ENCODE measurements at places on chromosomes 1 and 21.

DNA sequence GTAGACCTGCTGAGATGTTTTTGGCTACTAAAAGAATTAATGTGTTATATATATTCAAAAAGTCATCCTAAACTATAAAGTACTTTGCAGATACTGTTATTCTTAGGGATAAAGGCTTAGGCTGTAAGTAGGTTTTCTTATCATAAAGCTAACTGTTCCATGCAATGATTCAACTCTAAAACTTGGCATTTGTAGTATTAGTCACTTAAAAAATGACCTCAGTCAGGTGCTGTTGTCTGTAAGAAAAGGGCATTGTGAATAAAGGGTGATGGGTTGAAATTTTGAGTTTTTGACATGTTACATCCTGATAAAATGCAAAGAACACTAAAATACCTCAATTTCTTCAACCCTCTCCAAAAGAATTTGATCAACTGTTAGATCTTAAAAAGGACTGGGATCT lies 32.9 kb downstream of the ADCY10 start:
- peak; percentile 62 for DNase-seq

DNA sequence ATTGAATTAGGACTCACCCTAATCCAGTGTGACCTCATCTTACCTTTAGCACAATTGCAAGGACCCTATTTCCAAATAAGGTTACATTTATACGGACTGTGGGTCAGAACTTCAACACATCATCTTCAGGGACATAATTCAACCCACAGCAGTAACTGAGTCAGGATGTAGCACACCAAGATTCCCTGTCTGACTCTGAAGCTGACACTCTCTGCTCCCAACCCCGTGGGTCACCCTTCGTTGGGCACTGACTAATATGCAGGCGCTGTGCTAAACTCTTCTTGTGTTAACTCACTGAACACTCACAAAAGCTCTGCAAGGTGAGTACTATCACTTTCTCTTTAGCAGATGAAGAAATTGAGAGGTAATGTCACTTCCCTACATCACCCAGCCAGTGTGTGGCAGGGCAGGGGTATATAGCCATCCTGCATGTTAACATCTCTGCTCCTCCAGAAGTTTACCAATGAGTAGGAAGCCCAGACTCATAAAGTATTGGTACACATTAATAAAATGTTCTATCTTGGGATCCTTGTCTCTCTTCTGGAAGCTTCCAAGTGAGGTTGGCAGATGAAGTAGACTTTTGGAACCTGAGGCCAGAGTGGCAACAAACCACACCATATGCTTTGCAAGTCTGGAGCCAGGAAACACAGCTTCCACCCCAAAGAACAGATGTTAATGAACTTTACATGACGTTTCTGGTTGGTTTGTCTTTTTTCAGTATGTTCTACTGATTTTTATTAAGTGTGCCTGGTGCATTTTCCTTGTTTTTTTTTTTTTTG lies 139.2 kb upstream of the KLHDC7A start:
- DNase-seq, result no peak

DNA sequence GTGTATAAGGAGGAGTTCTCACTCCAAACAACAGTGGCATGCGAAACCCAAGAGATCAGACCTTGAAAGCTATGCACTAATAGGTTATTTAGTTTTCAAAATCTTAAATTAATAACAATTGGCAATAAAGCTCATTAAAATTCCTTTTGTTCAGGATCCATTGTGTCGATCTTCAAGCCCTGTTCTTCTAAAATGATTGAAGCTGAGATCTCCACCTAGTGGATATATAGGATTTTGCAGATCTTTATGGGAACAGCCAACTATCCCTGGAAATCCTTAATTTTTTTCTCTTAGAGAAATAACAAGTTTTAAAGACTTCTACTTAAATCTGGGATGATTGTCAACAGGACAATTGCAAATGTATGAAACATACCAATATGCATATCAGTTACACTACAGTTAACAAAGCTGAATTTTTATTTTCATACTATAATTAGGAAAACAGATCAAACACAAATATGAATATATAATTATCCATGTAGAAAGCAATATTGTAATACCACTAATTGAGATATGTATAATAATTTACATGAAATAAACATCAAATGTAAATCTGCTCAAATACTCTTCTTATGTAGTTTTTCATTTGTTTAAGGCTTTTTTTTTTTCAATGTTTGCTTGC lies 43.3 kb downstream of the LRRC53 start:
- peak; percentile 38 for DNase-seq

DNA sequence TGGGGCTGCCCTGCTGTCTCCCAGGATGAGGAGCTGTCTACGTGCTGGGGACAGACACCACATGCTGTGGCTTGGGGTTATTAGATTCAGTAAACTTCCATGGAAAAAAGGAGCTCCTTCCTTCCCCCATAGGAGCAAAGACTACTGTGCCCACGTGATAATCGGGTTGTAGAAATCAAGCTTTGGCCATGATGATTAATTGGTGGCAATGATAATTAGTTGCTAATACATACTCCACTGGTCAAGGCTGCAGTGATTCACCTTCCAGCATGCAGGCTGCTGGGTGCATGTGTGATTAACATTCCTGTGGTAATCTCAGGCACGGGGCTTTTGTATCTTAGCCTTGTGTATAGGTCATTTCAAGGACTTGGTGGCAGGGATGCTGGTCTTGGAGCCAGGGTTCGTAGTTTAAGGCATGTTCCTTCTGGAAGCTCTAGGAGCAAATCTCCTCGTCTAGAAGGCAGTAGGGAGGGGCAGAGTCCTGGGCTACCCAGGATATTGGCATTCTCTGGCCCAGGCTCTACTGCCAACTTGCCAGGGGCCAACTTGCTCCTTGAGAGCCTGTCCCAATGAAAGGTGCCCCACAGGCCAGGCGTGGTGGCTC lies 41.4 kb downstream of the TMCO4 start:
- DNase-seq, result peak; percentile 78

GRCh38 chr1:147287133-147287865 lies 44.8 kb downstream of the CHD1L start:
- peak; percentile 81 for DNase-seq

DNA sequence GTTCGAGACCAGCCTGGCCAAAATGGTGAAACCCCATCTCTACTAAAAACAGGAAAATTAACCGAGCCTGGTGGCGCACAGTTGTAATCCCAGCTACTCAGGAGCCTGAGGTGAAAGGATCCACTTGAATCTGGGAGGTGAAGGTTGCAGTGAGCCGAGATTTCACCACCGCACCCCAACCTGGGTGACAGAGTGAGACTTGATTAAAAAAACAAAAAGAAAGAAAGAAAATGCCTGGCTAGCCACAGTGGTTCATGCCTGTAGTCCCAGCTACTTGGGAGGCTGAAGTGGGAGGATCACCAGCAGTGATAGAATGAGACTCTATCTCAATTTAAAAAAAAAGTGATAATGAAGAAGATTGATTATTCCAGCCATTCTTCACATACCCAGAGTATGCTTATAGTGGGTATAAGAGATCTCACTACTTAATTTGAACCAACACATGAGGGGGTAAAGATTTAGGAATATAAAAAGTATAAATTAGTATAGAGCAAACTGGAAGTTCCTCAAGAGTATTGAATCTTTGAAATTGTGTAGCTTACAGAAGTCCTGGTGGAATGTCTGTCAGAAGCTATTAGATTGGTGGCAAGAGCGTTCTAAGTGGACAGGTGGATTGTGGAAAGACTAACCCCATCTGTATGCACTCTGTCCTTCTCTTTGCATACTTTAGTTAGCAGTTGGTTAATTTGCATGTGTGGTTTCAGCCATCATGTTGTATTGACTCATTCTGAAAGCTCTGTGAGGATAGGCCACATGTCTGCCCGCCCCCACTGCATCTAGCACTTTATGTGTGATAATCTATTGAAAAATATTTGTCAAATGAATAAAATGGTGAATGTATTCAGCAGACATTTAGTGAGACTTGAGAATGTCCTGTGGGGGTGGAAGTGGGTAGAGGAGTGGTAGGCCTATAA lies 25.0 kb downstream of the RLF start:
- DNase-seq, result peak; percentile 82

DNA sequence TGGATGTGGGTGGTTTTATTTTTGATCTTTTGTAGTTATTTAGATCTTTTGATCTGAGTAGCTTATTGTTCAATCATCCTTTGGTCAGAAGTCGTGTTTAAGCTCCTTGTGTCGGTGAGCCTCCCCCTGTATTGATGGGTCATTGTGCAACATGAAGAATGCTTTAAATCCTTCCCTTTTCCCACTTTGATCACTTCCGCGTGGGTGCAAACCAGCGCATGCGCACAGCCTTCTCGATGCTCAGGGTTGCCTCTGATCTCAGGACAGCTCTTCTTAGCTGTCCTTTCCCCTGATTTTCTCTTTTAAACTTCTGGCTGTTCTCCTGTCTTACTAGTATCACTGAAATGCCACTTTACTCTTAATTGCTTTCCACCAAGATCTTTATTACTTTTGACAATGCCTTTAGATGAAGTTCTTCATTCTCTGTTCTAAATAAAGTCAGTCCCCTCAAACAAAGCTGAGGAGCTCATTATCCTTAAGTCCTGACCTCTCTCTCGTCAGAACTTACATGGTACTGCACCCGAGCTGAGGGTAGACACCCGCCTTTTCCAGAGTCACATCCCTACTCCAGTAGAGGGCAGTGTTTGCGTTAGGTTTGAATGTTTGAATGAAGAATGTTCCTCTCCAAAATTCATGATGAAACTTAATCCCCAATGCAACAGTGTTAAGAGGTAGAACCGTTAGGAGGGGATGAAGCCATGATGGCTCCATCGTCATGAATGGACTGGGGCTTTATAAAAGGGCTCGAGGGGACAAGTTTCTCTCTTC lies 547.9 kb upstream of the TMPRSS15 start:
- DNase-seq, result no peak

GRCh38 chr1:114107474-114108435 lies 45.9 kb downstream of the SYT6 start:
- DNase-seq, result no peak

DNA sequence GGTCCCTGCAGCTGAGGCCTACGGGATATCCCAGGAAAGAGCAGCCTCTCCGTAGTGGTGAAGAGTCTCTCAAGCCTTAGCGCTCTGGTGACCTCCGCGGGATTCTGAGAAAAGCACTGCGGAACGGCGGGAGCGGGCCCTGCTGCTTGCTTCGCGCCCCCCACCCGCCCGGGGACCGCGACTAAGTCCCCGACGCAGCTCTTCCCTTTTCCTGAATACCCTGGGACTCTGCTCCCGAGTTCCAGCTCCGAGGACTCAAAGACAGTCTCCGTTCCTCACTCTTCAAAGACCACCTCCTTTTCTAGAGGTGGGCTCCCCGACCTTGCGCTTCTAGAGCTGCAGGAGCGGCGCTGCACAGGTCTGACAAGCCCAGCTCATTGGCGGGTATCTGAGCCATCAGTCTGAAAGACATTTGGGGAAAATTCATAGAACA lies 3.6 kb upstream of the PRRX1 start:
- no peak for DNase-seq

DNA sequence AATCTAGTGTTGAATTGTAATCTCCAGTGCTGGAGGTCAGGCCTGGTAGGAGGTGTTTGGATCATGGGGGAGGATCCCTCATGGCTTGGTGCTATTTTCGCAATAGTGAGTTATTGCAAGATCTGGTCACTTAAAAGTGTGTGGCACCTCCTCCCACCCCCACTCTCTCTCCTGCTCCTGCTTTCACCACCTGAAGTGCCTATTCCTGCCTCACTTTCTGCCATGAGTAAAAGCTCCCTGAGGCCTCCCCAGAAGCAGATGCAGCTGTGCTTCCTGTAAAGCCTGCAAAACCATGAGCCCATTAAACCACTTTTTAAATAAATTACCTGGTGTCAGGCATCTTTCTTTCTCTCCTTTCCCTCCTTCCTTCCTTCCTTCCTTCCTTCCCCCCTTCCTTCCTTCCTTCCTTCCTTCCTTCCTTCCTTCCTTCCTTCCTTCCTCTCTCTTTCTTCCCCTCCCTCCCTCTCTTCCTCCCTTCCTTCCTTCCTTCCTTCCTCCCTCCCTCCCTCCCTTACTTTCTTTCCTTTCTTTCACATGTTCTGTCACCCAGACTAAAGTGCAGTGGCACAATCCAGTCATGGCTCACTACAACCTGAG lies 172.4 kb downstream of the C1orf21 start:
- DNase-seq, result no peak

- no peak for DNase-seq
Observed at GRCh38 chr1:93483606-93484005, 35.7 kb downstream of the FNBP1L start.

- no peak for DNase-seq
Observed at GRCh38 chr1:225880636-225881035, 1.5 kb downstream of the TMEM63A start.

GRCh38 chr1:52268372-52268771 lies 97.6 kb downstream of the CC2D1B start:
- DNase-seq, result peak; percentile 51

DNA sequence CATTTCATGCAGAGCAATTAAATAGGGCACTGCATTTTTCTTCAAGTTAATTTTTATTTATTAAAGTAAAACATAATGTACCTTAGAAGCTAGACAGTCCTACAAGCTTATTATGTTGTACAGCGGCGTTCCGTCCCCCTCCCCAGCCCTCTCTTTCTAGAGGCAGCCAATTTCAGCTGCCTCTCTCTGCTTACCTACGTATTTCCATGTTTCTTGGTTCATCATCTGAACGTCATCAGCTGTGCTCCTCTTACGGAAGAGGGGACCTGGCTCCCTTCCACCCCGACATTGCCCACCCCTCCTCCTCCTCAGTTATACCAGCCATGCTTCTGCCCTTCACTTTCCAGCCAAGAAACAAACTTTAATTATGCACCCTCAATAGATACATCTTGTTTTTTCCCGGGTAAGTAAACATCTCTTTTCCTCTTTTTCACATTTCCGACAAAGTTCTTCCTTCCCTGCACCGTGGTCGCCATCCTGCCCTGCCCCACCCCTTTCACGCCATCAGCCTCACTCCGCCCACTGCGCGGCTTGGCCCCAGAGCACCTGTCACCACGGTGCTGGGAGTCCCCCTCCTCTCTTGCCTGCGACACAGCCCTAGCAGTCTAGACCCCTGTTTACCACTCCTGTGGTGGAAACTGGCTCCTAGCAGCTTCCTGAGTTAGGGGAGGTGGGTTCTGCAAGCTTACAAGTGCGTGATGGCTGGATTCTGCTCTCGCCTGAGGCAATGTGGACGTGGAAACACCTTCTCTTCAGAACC lies 57.9 kb downstream of the SLC37A1 start:
- no peak for DNase-seq

GRCh38 chr1:6105763-6106162 lies 60.1 kb downstream of the KCNAB2 start:
- no peak for DNase-seq

DNA sequence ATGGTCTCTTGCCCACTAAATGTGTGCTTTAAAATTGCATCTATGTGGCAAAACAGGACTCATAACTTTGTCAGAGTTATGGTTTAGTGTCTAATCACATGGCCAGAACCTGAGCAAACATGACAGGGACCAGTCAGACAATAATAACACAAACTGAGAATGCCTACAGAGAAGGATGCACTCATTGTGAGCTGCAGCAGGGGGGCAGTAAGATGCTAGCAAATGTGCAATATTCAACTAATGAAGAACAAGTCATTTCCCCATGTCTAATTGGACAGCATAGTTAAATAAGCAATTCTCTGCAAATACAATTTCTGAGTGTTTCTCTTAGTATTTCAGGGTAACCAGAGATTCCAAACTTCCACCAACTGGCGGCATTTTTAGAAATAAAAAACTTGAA lies 30.8 kb downstream of the SPAG17 start:
- peak; percentile 3 for DNase-seq
